Stimulated activated CD4-positive, alpha-beta T cell treated with anti-CD3 and anti-CD28 coated beads, Interleukin-4, amount 100 ng/mL, for 4 hours (primary cell): ENCODE measurements at places on chromosomes 7 and 10.

- DNase-seq: no peak
These were observed 12.6 kb upstream of the GDF10 start for GRCh38 chr10:47287365-47287802.

GRCh38 chr7:51276967-51277366, 39.6 kb downstream of the COBL start:
- no peak for DNase-seq

DNA sequence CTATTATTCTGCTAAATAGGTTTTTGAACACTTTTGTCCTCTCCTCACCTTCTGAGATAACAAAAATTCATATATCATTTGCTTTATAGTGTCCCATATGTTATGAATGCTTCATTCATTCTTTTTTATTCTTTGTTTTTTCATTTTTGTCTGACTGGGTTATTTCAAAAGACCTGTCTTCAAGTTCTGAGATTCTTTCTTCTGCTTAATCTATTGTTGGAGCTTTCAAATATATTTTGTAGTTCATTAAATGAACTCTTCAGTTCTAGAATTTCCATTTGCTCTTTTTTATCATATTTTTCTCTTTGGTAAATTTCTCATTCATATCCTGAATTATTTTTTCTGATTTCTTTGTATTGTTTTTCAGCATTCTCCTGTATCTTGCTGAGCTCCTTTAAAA, 53.1 kb upstream of the SCIN start:
- DNase-seq: no peak

- no peak for DNase-seq
These were observed 972.5 kb upstream of the CELF2 start for GRCh38 chr10:10044922-10045764.

- no peak for DNase-seq
These were observed 71.5 kb upstream of the NANOS1 start for GRCh38 chr10:118957966-118958365.

DNA sequence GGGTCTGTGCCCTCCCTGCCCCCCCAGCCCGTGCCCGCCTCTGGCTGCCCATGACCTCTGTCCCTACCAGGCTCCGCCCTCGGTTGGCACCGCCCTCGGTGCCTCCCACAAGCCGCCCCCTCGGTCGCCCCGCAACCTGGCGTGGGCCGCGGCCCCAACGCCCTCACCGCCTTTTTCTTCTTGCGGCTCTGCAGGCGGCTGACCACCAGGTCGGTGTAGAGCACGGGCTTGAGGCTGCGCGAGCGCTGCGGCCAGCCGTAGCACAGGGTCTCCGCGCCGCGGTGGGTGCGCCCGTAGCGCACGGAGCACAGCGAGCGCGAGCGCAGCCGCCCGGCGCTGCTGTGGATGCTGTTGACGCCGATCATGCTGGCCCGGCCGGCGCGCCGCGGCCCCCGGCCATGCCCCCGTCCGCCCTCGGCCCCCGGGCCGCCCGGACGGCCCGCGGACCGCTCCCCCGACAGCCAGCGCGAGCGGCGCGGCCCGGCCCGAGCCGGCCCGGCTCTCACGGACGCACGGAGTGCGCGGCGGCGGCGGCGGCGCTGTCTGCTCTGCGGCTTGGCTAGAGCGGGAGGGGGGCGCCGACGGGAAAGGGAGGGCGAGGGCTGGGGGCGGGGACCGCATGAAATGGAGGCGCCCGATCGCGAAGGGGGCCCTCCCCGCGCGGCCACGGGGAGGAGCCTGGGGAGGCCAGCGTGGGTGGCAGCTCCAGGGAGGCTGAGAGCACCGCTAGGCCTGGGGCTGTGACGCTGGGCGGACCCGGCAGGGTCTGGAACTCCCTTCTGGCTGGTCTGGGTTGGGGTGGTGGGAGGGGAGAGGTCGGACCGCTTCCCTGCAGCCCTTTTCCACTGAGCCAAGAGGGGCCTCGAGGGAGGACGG, 9.6 kb downstream of the PSD start:
- peak; percentile 83 for DNase-seq

GRCh38 chr10:63267414-63268148, 134.5 kb downstream of the NRBF2 start:
- DNase-seq: no peak

GRCh38 chr7:1309996-1310395, 77.3 kb downstream of the UNCX start:
- DNase-seq: no peak

DNA sequence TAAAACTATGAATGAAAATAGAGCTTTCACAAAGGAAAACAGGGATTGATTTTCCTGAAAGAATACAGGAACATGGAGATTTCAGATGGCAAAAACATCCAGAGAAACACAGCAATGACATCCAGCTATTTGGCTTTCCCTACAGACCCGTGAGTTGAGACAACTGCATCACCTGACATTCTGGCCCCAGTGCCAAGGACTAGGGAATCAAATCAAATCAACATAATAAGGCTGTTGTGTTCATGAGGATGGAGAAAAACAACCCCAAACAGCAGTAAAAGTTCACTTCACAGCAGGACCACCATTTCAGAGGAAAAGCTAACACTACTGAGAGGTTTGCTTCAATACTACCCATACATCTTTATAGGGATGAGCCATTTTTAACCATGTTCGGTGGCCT, 25.5 kb downstream of the ETV1 start:
- no peak for DNase-seq

DNA sequence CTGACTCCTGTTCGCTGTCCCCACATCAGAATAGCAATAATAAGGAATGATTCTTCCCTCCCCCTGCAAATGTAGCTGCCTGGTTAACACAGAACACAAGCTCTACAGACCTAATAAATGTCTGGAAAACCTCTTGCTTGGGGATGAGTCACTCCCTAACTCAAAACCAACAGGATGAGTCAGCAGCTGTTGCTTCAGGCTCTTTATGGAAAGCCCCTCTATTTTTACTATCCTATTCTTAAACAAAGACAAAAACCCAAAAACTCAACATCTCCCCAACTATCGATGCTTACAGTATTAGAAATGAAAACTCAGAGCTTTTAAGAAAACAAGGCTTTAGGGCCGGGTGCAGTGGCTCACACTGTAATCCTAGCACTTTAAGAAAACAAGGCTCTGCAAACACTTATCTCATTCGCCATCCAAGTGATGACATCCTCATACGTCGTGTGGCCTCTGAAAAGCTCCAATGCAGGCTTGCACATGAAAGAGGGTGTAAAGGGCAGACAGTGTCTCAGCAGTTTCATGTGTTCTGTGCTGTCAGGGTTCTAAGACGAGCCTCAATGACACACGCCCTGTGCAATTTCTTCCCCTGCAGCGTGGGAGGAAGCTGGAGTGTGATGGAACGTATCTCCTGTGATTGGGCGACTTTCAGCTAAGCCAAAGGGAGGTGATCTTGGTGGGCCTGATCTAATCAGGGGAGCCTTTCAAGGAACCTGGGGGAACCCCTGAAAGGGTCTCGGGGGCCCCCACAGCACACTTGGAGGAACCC, 70.1 kb downstream of the AMZ1 start:
- peak; percentile 72 for DNase-seq

DNA sequence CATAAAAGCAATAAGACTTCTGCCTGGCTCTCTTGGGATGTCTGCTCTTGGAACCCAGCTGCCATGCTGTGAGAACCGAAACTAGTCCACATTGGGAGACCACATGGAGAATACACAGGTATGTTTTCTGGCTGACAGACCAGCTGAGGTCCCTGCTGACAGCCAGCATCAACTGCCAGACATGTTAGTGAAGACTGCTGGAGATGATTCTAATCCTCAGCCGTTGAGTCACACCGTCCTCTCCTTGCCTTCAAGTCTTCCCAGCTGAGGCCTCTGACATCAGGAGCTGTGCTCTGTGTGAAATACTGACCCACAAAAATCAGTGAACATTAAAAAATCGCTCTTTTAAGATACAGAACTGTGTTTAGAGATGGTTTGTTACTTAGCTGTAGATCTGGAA, 36.9 kb upstream of the AGR2 start:
- DNase-seq: no peak

- DNase-seq: no peak
These were observed 234.5 kb downstream of the SORCS3 start for GRCh38 chr10:104875561-104875960.

GRCh38 chr7:38413784-38414183, 140.3 kb upstream of the TARP start:
- no peak for DNase-seq

DNA sequence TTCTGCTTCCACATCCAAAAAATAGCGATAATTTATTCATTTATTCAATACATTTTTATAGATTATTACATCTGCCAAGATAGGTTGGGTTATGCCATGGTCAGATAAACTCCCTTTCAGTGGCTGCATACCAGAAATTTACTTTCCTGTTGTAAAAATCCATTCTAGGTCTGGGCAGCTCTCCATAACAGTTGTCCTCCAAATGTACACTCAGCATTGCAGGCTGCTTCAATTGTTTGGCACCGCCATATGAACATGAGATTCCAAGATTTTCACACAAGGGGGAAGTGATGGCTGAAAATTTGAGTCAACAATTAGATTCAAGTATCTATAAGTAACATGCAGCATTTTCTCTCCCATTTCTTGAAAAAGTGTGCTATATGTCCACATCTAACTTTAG, 568.7 kb downstream of the ETV1 start:
- DNase-seq: no peak

GRCh38 chr10:29270883-29271282, 18.0 kb upstream of the LYZL1 start:
- no peak for DNase-seq

DNA sequence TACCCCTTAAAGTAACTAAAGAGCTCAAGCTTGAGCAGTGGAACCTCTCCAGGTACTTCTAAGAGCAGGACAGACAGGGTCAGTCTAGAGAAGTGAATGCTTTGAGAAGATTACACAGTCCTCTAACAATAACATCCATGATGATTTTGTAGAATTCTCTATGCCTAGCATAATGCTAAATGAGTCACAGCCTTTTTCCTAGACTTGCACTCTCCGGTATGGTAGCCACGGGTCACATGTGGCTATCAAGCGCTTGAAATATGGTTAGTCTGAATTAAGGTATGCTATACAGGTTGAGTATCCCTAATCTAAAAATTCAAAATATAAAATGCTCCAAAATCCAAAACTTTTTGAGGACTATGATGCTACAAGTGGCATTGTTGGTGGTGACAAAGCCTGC, 166.6 kb upstream of the MKLN1 start:
- no peak for DNase-seq

DNA sequence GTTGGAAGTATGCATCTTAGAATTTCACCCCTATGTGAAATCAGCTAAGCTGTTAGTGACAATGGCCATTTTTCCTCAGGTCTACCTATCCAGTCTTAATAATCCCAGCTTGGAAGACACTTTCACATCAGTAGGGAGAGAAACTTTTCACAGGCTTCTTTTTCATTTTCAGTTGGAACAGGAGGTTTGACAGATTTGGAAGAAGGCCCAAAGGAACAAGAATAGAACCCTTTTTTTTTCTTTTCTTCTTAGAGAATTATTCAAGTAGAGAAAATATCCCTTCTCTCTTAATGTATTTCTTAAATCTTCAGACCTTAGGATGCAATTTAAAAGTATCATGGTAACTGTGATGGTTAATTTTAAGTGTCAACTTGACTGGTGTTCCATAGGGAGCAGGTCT, 410.5 kb upstream of the C7orf33 start:
- no peak for DNase-seq

GRCh38 chr7:116447966-116448839, 51.3 kb upstream of the CAV2 start:
- DNase-seq: no peak

DNA sequence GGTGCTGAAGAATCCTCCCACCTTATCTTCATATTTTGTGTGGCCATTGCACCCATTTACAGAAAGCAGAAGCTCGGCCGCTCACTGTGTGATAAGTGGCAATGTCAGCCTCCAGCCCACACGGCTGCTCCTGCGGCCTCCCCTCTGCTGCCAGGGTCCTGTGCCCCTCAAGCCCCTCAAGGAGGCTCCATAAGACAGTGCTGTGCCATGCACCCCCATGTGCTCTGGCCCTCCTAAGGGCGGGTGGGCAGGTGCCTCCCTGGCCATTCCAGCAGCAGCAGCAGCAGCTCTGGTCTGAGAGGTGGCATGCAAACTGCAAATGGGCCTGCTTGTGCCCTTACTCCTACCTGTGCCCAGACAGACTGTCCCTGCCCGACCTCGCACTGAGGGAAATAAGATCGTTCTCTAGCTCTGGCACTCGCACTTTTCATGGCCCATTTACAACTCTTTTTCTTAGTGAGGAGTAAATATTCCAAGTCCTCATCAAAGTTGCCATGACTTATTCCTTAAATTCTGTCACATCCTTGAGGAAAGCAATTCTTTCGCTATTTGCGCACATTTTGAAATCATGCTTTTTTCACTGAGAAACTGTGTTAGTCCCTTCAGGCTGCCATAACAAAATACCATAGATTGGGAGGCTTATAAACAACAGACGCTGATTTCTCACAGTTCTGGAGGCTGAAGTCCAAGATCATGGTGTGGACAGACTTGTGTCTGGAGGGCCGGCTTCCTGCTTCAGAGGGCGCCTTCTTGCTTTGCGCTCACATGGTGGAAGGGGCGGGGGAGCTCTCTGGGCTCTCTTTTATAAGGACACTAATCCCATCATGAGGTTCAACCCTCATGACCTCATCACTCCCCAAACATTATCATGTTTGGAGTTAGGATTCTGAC, 187.8 kb downstream of the COBL start:
- no peak for DNase-seq

GRCh38 chr10:43260911-43261577, 5.8 kb downstream of the RASGEF1A start:
- no peak for DNase-seq

- DNase-seq: no peak
These were observed 565.5 kb downstream of the PARD3 start for GRCh38 chr10:34249634-34250033.

GRCh38 chr10:123485341-123485960, 180.7 kb upstream of the GPR26 start:
- no peak for DNase-seq

- no peak for DNase-seq
These were observed 156.5 kb downstream of the ITGA8 start for GRCh38 chr10:15563246-15563645.

- no peak for DNase-seq
These were observed 35.0 kb downstream of the CNNM1 start for GRCh38 chr10:99364125-99364524.

- no peak for DNase-seq
These were observed 108.7 kb downstream of the GFRA1 start for GRCh38 chr10:116164291-116164690.

DNA sequence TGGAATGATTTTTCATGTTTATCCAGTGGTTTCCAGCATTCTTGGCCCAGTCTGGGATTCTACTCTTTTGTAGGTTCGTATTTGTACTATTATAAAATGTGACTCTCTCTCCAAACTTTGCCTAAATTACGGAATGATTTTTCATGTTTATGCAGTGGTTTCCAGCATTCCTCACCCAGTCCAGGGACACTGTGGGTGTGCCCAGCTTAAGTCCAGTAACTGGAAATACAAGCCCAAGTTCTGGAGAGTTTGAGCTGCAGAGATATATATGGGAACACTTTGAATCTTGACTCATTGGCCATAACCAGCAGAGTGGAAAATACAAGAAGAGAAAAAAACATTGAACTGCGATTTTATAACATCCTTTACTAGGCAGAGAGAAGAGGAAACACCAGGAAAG, 5.9 kb upstream of the MAGI2 start:
- DNase-seq: no peak
